ENCODE measurements at places on chromosomes 13 and 19.

GRCh38 chr19:15264061-15264932 is 32.0 kb upstream of the EPHX3 start:
- H3K27me3 ChIP-seq = no peaks in the 10 kb centered on the region
- peaks cover 6% of the 10 kb centered on the region for H3K4me1 ChIP-seq
- no peak overlapping the region for H3K4me3 ChIP-seq
- peaks cover 17% of the 10 kb centered on the region for H3K36me3 ChIP-seq
- H3K27ac ChIP-seq = no peak overlapping the region

DNA sequence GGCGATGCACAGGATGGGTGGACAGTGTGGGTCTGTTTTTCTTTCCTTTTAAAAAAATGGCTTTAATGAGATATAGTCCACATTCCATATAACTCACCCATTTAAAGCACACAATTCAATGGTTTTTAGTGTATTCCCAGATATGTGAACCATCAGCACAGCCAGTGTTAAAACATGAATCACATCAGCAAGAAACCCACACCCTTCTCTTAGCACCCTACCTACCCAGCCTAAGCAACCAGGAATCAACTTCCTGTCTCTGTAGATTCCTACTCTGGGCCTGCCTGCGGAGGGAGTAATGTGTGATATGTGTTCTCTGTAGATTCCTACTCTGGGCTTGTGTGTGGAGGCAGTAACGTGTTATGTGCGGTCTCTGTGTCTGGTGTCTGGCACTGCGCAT is 11.9 kb downstream of the TMEM255B start:
- no peaks in the 10 kb centered on the region for H3K36me3 ChIP-seq
- H3K27ac ChIP-seq = no peak overlapping the region
- peaks cover 6% of the 10 kb centered on the region for H3K27me3 ChIP-seq

GRCh38 chr13:110319774-110320509 is 12.9 kb downstream of the COL4A2 start:
- H3K4me1 ChIP-seq = peaks cover 6% of the 10 kb centered on the region
- no peak for DNase-seq
- H3K4me3 ChIP-seq = no peak overlapping the region
- H3K27me3 ChIP-seq = no peaks in the 10 kb centered on the region
- H3K27ac ChIP-seq = no peak overlapping the region
- peaks cover 8% of the 10 kb centered on the region for H3K36me3 ChIP-seq

DNA sequence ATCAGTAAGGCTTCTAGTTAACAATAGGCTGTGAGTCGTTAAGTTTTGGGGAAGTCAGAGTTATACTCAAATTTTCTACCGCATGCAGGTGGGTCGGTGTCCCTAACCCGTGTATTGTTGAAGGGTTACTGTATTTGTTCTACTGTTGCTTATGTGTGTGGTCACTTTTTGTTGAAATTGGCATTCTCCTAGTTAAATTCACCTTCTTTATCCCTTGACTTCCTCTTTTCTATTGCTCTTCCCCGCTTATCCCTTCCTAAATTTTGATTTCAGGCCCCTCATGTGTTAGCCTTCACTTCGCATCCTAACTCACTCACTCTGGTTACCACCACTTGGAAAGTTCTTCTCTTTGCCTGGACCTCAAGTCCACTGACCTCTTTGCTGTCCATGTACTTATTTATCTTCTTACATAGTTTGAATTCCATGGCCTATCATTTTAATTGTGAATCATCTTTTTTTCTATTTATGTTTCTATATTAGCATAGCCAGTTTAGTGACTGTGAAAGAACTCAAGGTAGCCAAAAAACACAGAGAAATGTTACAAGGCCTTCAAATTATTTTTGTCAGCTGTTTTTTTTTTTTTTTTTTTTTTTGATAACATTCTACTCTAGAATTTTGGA is 52.9 kb downstream of the NDFIP2 start:
- H3K27me3 ChIP-seq = no peaks in the 10 kb centered on the region
- H3K4me1 ChIP-seq = peaks cover 34% of the 10 kb centered on the region
- no peak overlapping the region for H3K27ac ChIP-seq
- H3K36me3 ChIP-seq = peaks cover 19% of the 10 kb centered on the region

DNA sequence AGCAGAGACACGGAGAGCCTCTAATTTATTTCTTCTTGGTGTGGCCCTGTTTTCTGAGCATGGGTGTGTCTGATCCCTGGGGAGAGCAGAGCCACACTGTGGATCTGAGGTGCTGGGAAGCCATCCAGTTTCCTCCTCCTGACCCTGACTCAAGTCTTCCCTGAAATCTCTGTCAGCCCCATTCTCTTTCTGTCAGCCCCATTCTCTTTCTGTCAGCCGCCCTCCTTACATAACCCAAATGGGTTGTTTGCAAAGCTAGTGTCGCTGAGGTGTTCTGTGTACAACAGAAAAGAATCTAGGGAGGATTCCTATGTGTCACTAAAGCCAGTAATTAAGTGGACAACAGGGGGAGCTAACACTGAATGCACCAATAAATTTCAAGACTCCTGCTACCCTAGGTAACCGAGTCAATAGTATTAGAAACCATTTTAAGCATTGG is 50.2 kb downstream of the LRCH1 start:
- no peak overlapping the region for H3K27ac ChIP-seq
- H3K27me3 ChIP-seq = no peaks in the 10 kb centered on the region
- H3K4me1 ChIP-seq = peaks cover 41% of the 10 kb centered on the region
- H3K36me3 ChIP-seq = peaks cover 1% of the 10 kb centered on the region
- no peak for DNase-seq

GRCh38 chr19:29875931-29876330 is 64.1 kb downstream of the CCNE1 start:
- H3K36me3 ChIP-seq = no peaks in the 10 kb centered on the region
- no peak overlapping the region for H3K27ac ChIP-seq
- no peak for DNase-seq
- H3K4me3 ChIP-seq = no peak overlapping the region
- peaks cover 11% of the 10 kb centered on the region for H3K4me1 ChIP-seq

All from progenitor cell of endocrine pancreas (in vitro differentiated cells).